LHCN-M2 (cell line): ENCODE measurements at places on chromosomes 7 and 10.
A peak's percentile ranks its signal among the peaks of the same experiment; 100 is the strongest.

DNA sequence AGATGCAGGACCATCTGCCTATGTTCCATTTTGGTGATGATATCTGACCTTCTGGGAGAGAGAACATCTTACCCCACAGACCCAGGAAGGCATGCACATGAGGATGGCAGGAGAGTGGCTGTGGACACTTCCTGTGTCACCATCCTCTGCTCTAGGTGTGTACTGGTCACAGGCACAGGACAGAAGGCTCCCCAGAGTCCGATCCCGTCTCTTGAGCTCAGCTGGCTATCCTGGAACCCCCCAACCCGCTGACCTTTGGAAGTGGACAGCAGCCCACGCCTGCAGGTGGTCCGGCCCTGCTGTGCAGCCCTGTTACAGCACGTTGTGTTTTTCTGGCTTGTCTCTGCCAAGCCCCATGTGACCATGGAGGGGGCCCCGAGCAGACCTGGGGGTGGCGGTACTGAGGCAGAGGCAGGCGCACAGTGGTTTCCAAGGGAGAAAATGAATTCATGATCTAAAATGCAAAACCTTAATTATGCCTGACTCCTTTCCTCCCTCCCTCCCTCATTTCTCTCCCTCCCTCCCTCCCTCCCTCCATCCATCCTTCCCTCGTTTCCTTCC lies 178.8 kb downstream of the CUX1 start:
- no peak for DNase-seq

- peak; percentile 50 for DNase-seq
These were observed 10.0 kb downstream of the HHEX start for GRCh38 chr10:92699518-92700381.

DNA sequence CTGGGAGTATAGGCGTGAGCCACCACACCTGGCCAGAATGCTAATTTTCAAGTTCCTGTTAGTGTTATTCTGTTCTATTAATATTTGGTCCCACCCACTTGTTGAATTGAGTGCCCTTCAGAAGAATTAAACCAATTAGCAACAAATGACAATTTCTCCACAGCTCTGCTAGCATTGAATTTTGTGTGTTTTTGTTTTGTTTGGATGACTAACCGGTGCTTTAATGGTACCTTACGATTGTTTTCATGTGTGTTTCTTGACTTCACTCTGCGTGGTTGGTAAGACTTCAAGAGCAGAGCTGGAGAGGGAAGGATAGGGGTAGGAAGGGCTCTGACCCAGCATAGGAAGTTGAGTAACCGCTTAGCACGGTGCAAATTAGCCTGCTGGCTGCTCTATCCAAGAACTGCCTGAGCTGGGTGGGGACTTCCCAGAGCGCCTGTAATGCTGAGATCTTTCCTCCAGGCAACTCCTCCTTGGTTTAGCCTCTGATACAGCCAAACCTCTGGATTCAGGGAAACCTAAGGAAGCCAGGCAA lies 4.6 kb downstream of the ARPC1B start:
- peak; percentile 78 for DNase-seq

- DNase-seq = no peak
These were observed 49.2 kb downstream of the GALNT11 start for GRCh38 chr7:152074673-152075072.

GRCh38 chr7:155665957-155666287 lies 21.5 kb downstream of the RBM33 start:
- peak; percentile 88 for DNase-seq

GRCh38 chr10:110481919-110482318 lies 15.8 kb upstream of the DUSP5 start:
- DNase-seq = peak; percentile 37

DNA sequence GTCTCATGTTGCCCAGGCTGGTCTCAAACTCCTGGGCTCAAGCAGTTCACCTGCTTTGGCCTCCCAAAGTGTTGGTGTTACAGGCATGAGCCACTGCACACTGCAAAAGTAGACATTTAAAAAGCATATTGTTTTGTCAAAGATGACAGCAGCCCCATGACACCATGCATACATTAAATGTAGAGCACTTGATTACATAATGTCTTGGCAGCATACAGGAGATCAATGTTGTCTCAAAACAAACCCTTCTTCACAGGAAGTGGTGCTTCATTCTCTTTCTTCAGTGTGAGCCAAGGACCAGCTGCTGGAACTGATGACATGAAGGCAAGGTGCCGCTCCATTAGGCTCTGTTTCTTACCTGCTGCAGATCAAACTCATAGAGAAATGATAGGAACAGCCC lies 218.4 kb downstream of the KLF6 start:
- no peak for DNase-seq

GRCh38 chr7:141649865-141650634 lies 51.9 kb downstream of the DENND11 start:
- DNase-seq = peak; percentile 88

- DNase-seq = peak; percentile 72
These were observed 53.4 kb downstream of the NRCAM start for GRCh38 chr7:108402865-108403264.

DNA sequence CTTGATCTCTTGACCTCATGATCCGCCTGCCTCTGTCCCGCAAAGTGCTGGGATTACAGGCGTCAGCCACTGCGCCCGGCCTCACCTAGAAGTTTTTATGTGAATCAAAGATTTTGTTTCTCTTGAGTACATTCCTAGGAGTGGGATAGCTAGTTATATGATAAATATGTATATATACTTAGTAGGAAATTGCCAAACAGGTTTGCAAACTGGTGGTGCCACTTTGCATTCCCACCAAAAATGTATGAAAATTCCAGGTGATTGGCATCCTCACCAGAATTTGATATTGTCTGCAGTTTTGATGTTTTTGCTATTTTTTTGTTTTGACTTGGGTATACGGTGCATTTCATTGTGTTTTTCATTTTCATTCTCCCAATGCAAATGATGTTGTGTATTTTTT lies 86.8 kb downstream of the NOD1 start:
- no peak for DNase-seq

DNA sequence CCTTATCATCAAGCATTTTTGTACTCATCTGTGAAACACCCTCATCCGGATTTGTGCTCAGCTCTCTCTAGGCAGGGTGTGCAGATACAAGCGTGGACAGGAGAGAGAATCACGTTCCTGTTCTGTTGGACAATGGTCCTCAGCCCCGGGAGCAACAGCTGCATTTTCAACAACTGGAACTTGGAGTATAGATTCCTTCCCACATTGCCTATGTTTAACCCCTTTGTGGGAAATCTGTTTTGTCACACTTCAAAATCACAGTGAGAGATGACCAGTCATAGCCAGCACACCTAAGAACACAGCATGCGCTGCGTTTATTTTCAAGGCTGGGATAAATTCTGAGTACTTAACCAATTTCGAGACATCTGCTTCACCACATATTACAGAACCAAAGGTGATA lies 32.5 kb downstream of the MAP3K8 start:
- no peak for DNase-seq

GRCh38 chr7:22438994-22439393 lies 61.0 kb downstream of the STEAP1B start:
- DNase-seq = no peak

DNA sequence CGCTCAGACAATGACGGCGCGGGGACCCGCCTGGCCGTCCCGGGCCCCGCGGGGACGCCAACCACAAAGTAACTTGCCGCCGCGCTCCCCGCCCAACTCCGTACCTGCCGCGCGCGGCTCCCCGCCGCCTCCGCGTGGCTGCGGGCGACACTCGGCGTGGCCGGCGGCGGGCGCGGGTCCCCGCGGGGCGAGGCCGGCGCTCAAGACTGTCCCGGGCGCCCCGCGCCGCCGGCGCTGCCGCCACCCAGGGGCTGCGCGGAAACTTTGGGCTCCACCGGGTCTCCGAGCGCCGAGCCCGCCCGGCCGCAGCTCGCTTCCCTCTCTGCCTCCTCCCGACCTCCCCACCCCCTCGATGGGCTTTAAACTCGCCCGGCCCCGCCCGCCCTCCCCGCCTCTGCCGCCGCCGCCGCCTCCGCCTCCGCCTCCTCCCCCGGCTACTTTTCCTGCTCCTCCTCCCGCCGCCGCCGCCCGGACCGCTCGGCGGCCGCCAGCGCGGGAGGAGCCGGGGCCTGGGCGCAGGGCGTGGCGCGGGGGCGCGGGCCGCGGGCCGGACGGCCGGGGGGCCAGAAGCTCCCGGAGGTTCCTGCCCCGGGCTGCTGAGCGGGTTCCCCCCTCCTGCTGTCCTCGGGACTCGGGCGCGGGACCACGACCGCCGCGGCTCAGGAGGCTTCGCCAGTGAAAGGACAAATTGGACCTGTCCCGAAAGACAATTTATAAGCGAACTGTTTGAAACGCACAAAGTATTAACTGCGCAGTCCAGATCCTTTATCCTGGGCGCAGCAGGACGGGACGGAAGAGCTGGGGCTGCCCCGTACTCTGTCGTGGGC lies 10.6 kb upstream of the GRB10 start:
- DNase-seq = peak; percentile 52

DNA sequence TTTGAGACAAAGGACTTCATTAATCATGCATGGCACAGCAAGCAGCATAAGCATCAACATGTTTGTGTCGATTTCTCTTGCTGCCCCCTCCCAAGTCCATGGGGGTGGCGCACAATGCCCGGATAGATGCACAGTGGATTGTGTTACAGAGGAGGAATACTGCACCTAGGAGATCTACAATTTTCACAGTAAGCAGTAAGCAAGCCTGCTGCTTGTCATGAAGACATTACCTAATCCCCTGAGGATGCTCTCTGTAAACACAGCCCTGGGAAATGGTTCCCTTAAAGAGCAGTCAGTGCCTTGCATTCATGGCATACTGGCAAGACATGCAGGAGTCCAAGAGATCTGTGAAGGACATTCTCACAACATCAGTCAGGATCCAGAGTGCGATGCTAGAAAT lies 137.7 kb downstream of the ETV1 start:
- peak; percentile 47 for DNase-seq

DNA sequence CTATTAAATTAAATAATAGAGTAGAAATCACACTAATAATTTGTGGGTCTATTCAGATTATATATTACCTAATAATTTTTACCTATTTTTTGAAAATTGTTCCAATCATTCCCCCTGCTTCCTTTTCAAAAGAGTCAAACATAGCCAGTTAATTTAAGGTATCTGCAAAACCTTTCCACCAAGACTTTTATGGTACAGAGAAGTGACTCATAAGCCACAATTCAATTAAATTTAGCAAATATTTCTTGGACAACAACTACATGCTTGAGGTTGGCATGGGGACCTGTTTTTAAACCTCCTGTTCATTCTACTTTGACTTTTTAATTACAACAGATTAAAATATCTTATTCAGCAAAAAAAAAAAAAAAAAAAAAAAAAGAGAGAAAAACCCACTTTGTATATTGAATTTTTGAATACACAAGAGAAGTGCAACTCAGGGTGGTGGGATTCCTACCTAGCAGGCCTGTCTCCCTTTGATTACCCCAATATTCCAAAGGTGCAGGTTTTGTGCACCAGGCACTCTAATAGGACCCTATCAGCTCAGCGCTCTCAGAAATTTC lies 301.9 kb upstream of the C7orf33 start:
- DNase-seq = no peak

- peak; percentile 20 for DNase-seq
These were observed 1274.0 kb upstream of the CELF2 start for GRCh38 chr10:9743639-9744038.

GRCh38 chr7:121138262-121138933 lies 149.9 kb downstream of the CPED1 start:
- no peak for DNase-seq

DNA sequence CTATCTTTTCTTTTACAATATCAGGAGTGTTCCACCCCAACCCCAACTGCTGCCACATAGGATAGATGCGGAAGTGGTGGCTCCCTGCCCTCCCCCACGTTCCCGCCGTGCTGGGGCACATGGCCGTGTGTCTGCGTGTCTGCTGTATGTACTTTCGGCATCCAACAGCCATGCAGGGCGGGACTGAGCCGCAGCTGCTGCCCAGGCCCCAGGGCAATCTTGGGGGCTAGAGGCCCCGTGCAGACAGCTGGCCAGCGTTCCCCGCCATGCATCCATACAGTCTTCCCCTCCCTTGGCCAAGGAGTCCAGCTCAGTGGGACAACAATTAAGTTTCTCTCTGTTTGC lies 162.7 kb downstream of the DGKB start:
- no peak for DNase-seq

DNA sequence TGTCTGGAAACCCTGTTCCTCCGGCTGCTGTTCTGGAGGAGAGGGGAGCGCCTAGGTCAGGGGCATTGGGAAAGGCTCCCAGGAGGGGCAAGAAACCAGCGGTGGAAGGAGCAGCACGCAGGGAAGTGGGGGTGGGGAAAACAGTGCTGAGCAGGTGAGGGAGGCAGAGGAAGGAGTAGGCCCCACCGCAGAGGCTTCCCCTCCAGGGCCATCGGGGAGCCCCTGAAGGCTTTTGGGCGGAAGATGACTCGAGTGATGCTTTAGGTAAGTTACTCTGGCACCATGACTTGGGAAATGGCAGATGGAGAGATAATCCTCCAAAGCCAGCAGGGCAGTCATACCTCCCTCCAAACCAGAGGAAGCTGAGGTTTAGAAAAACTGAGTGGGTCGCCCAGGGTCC lies 106.5 kb upstream of the ANLN start:
- no peak for DNase-seq

DNA sequence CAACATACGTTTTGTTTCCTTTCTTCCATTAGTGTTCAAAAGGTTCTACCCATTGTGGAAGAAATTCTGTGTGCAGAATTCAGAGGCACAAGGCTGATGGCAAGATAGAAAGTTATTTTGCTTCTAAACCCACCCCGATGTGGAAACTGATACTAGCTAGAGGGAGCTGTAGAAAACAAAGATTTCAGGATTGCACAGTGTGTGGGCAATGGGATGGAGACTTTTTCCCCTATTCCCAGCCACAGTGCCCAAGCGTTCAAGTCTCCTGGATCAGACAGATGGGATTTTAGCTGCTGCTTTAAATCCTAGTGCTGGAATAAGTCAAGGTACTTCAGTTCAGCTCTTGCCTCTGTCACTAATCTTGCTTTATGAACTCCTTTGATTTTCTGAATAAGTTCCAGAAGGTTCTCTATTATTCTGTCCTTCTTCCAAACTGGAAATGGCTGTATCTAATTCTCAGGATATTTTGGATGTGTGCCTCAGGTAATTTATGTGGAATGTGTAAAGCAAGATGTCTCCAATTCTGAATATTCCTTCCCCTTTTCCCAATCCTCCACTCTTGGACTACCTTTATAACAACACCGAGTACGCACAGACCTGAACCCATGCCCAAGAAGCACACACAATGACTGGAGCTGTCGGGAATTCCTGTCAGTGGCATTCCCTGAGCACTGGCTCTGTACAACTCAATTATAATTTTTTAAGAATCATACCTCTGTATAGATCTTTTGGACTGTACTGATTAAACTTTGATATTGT lies 473.0 kb downstream of the PLXDC2 start:
- no peak for DNase-seq
